ENCODE measurements at places on chromosomes 16 and 17.
A peak's percentile ranks its signal among the peaks of the same experiment; 100 is the strongest.

DNA sequence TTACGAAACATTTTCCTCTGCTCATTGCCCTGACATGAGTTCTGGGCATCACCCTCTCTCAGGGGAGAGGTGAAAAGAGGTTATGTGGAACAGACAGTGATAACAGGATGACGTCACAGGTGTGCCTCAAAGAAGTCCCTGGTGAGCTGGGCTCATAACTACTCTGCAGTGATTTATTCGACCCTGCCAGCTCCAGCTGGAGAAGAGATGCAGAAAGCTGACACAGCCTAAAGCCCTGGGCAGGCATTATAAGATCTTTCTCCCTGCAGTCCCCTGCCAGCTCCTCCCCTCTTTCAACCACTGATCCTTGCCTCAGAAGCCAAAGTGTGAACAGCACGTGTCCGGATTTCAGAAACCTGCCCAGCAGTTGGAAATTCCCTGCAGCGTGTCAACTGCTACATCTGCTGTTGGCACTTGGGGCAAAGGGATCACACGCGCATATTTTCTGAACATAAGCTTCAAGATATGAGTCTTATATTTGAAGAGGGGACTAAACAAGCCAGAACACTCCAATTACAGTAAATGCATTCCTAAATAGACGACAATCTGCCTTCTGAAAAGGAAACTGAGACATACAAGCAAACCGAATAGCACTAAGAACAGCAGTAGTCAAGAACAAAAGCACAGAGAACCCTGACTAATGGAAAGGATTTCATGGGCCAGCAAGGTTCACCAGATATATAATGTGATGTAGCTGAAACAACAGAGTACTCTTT, 80.5 kb downstream of the SMG6 start:
- DNase-seq = peak; percentile 32

DNA sequence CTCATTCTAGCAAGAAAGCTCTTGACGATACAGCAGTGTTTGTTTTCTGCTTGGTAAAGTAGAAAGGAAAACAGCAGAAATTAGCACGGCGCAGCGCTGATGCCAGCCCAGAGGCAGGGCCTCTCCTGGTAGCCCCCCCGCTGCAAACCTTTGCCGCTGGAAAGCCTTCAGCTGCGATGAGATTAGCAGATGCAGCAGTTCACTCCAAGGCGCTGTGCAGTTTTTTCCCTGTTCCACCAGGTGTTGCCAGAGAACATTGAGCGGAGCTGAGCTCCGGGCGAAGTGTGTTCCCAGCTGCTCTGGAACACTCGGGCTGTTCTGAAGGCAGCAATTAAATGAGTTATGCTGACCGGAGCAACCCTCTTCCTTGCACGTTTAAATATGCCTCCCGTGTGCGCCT, 72.5 kb downstream of the RBFOX1 start:
- no peak for DNase-seq

DNA sequence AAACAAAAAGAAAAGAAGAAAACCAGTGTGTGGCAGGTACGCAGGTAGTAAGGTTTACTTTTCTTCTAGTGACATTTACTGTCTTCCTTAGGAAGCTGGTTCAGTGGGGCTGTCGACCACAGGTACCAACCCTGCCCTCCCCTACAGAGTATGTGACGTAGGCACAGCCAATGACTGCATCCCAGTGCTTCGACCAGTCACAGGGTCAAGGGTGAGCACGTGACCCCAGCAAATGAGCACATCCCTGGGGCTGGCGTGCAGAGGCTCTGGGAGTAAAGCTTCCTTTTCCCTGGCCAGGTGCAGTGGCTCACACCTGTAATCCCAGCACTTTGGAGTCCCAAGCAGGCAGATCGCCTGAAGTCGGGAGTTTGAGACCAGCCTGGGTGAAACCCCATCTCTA, 38.9 kb upstream of the PLCG2 start:
- DNase-seq = no peak

- no peak for DNase-seq
Measured at GRCh38 chr16:82782715-82783251, 156.0 kb downstream of the CDH13 start.

DNA sequence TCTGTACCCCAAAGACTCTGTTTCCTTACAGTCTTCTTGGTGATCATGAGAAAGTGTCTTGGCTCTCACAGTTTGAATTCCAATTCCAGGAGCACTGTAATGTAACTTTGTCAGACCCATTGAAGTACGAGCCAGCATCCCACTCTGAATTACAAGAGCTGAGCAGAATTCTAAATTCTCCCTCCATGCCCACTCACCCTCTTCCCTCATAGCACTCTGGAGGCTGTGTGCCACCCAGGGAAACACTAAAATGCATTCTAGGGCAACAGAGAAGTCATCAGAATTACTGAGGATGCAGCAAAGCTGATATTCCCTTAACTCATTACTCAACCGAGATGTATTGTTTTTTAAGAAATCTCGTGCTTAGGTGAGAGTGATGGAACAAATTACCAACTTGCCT, 154.1 kb downstream of the SHISA9 start:
- no peak for DNase-seq

DNA sequence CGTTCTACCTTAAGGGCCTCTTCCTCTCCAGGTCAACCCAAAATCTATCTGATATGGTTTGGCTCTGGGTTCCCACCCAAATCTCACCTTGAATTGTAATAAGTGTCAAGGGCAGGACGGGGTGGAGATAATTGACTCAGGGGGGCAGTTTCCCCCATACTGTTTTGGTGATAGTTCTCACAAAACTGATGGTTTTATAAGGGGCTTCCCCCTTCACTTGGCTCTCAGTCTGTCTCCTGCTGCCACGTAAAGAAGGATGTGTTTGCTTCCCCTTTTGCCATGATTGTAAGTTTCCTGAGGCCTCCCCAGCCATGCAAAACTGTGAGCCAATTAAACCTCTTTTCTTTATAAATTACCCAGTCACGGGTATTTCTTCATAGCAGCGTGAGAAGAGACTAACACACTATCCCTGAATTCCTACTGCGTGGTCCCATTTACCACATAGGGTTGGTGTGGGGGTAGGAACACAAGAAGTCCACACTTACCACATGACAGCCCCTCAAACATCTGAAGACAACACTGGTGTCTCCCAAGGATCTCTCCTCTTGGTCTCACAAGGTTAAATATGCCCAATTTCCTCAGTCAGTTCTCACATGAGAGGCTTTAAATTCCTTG, 8.2 kb downstream of the COTL1 start:
- no peak for DNase-seq

- DNase-seq = no peak
Measured at GRCh38 chr16:26058326-26058725, 366.6 kb downstream of the HS3ST4 start.

GRCh38 chr16:3065069-3065741, at the start of gene IL32:
Gene IL32 (plus strand): TSS chr16:3065640. CDS start chr16:3065812, 172 bp downstream.
- no peak for DNase-seq

GRCh38 chr16:56936950-56937349, 5.0 kb downstream of the HERPUD1 start:
- DNase-seq = no peak

DNA sequence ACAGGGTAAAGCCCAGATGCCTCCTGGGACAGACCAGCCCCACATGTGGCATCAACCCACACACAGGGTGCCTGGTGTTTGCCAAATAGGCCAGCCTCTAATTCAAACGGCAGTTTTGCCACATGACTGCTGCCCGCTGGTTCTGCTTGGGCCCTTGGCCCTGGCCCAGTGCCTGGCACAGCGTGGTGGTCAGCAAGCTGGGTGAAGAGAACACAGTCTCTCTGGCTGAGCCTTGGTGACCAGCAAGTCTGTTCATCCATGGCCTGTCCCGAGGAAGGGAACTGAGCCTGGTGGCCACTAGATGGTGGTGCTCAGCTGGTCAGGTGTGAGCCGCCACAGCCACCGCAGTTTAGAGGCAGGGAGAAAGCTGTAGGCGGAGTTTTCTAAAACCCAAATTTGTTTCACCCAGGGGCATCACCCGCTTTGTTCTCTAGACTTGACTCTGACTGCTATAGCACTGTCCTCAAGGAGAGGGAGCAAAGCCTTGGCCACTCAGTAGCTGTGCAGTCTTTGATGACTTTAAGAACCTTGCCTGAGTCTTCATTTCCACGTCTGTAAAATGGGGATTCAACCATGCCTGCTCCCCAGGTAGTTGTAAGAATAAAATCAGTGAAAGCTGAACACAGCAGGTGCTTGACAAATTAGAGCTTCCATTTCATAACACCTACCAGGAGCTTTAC, 4.7 kb upstream of the GFAP start:
- DNase-seq = peak; percentile 12
